ENCODE measurements at places on chromosomes 12 and 14.

DNA sequence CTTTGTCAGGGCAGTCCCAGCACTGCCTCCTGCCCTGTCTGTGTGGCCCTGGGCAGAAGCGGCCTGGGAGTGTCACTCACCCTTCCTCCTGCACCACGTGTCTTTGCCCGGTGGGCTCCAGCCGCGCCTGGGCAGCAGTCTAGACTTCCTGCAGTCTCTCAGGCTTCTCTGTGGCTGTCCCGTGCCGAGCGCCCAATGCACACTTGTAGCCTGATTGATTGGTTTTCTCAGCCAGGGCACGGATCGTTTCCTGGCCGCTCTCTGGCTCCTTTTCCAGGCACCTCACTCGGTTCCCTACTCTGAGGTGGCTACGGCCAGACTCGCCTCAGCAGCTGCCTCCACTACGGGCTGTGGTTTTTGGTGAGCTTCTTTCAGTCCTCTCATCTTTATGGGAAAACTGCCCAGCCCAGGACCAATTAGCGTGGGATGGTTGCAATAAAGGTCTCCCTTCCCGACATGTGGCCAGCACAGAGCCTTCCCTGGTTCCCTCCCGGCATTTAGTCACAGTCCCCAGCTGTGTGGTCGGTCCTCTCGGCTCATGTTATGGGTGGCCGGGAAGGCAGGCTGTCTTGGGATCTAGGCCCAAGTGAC, 133.1 kb downstream of the CACNA1C start:
- DNase-seq: no peak

DNA sequence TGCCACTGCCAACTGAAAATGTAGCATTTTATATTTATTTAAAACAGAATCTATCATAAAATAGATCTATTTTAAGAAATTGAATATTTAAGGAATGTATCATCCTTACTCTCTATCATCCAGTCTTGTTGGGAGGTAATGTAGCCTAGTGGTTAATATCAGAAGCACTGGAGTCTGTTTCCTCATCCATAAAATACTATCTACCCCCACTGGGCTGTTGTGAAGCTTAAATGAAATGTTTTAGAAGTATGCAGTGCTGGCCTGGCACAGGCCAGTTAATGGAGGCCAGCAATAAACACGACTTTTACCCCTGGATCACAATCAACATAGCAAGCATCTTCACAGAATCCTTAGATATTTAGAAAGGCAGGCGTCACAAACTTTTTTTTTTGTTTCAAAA, 188.0 kb downstream of the CAND1 start:
- DNase-seq: no peak

GRCh38 chr12:76927170-76927784, 48.5 kb upstream of the CSRP2 start:
- DNase-seq: peak; percentile 56

GRCh38 chr12:4648104-4648500, 749 bp downstream of the AKAP3 start:
- DNase-seq: no peak

DNA sequence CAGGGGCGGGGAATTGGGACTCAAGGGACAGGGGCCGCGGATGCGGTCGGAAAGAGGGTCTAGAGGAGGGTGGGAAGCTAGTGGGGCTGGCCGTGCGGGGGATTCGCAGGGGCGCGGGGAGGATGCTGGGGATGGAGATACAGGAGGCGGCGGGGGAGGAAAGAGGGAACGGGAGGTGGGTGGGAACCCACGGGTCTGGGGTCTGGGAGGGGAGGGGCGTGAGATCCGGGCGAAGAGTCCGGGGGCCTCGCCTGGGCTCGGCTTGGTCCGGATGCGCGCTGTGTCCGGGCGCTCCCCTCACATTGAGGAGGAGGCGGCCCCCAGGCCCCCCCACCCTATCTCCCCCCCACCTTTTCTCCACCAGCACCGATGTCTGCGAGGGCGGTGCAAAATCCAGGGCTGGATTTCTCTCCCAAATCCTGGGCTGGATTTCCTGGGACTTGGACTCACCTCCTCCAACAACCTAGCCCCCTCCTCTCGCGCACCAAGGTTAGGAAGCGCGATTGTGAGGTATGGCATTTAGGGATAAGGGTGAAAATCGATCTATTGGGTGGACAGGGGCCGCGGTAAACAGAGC, at the start of gene AGAP2:
TSS of gene AGAP2 (minus strand) at position 82 of the 577 bp plus-strand sequence. CDS start 496 bp downstream, outside the sequence.
- no peak for DNase-seq

GRCh38 chr14:39372656-39373055, 59.6 kb downstream of the FBXO33 start:
- peak; percentile 7 for DNase-seq

GRCh38 chr12:22538311-22538710, 6.0 kb downstream of the C2CD5 start:
- no peak for DNase-seq

DNA sequence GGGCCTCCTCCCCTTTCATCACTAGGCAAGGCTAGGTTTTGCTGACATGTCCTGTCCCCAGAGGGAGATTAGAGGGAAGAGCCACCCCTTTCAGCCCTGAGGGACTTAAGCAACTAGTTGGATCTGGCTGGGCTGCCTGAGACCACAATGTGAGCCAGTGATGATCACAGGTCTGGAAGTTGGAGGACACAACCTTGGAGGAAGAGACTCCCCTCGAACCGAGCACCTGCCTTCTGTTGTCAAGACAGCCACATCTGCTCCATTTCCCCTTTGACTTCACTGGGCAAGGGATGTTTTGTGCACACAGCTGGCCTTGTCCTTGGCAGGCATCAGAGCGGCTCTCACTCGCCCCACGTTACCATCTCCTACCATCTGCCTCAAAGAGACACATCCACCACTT, 31.4 kb downstream of the MVK start:
- no peak for DNase-seq

GRCh38 chr12:98894412-98895085, 249.5 kb downstream of the APAF1 start:
- DNase-seq: no peak

DNA sequence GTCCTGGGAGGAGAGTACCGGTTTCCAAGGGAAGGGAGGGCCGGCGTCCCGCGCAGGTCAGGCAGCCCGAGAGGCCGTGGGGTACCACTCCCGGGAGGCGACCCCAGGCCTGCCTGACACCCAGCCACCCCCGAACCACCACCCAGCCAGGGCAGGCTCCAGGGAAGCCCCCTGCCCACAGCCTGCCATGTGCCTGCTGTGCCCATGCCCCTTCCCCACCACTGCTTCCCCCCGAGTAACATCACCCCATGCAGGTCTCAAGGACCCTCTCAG, 2.3 kb downstream of the NUDT14 start:
- DNase-seq: no peak

DNA sequence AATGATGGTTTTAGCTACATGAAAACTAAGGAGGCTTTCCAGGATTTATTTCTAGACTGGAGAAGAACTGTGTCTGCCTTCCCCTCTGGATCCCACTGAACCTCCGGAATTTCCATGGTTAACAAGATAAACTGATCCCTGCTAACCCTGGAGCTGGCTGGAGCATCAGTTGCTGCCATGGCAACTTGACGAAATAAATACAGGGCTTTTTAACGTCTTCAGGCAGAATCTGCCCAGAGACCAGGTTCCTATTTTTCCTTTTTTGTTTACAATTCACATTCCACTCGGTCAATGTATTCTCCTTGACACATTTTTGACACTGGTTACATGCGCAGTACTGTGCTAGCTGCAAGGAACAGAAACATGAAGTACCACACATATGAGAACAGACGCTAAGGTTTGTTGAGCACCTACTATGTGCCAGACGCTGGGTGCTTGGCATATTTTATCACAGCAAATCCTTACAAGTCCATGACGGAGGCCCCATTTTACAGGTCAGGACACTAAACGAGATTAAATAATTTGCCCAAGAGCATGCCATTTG, 1.7 kb downstream of the C14orf132 start:
- DNase-seq: no peak

DNA sequence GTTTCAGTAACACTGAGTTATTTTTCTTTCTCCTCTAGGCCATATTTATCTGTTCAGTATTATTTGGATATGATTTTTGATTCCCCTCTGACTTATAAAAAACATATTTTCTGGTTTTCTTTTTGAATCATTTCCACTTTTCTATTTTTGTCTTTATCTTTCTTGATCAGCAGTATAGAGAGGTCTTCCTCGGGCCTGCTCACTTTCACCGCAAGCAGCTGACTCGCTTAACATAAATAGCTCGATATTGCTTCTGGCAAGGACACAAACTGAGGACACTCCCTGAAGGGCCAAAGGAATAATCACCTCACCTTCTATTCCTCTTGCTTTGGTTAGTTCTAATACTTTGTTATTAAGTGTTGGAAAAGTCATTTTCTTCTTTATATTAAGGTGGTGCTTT, 25.8 kb upstream of the TRHDE start:
- DNase-seq: peak; percentile 32

All from EL (cell line).